ENCODE measurements at places on chromosomes 5 and 9.

DNA sequence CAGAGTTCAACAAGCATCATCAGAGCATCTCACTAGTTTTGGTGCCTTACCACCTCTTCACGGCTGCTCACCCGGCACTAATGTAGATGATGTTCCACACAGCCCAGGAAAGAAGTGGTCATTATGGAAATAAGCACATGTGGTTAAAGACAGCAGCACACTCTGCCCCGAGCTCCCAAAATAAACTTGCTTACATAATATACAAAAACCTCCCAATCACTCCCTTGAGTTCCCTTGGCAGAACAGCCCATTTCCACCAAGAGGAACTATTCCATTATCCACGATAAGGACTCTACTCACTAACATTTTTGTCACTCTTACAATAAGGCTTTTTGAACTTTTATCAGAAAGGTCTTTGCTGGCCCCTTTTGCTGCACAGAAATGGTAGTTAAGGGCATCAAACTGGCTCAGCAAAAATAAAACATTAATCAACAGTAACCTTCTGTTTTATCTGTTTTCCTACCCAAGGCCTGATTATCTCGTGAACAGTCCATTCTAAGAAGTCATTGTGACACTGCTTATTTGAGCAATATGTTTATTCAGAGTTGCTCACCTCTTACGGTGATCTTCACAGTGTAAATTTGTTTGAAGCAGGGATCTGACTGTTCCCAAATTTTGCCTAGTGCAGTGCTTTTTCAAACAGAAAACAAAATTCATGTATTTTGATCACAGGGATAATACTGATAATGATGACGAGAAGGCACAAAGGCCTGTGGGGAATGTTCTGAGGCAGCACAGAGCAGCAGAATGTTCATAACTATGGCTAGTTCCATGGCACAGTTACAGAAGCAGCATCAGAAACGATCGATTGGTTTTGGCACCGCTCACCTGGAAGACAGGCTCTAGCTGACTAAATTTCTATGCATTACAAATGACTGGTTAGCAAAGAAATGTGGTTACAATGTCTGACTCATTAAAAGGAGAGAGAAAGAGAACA lies 399.8 kb upstream of the PIK3R1 start:
- DNase-seq, result no peak

- DNase-seq, result no peak
These were observed 31.5 kb upstream of the SGCD start for GRCh38 chr5:156295431-156295830.

DNA sequence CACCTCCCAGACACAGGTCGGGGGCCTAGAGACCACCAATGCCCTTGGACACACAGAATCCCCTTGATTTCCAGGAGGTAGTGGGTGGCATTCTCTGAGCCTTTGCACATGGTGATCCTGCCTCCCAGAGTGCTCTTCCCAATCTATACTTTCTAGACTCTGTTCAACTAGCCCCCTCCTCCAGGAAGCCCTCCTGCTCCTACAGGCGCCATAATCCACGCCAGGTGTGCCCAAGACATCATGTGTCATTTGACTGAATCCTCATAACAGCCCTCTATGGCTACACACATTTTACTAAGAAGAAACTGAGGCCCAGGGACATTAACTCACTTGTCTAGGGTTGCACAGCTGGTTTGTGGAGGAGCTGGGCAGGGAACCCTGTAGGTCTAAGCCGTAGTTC lies 7.1 kb downstream of the BBLN start:
- no peak for DNase-seq

GRCh38 chr9:28801144-28801799 lies 1228.0 kb upstream of the C9orf72 start:
- DNase-seq, result no peak

- no peak for DNase-seq
These were observed 946.3 kb downstream of the DTWD2 start for GRCh38 chr5:118042076-118042475.
